D341Med (cell line): ENCODE measurements at places on chromosomes 12 and 14.

DNA sequence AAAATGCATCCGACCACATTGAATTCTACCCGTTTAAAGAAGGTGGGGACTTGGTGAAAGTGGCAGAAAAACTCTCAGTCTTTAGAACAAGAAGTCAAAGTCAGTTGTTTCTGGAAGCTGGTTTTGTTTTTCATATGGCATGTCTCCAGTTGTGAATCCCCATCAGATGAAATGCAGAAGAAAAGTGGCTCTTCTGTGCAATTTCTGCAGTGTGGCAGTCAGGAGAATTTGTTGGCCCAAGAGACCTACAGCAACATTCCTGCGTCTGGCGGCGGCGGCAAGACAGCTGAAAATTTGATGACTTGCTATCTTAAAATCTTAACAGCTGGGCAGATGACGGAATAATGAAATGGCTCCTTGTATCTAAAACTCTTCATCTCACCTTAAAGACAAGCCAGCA is 201.5 kb downstream of the FOXN3 start:
- DNase-seq, result no peak

DNA sequence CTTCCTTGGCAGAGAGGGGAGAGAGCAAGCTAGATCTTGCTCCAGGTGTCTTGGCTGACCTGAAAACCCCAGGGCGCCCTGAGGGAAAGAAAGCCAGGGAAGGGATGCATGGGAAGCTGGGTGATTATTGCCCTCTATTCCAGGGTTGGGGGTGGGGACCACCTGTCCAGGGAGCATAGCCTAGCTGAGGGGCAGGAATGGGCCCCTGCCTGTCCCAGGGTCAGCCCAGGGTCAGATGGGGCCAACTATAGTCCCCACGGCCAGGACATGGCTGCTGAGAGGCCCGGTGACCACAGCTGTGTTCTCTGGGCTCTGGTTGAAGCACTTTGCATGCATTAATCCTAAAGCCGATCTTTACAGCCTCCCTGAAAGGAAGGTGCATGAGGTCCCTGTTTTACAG is 30.1 kb upstream of the ZFP36L1 start:
- no peak for DNase-seq

GRCh38 chr14:90161129-90161528 is 95.2 kb upstream of the PSMC1 start:
- DNase-seq, result no peak

DNA sequence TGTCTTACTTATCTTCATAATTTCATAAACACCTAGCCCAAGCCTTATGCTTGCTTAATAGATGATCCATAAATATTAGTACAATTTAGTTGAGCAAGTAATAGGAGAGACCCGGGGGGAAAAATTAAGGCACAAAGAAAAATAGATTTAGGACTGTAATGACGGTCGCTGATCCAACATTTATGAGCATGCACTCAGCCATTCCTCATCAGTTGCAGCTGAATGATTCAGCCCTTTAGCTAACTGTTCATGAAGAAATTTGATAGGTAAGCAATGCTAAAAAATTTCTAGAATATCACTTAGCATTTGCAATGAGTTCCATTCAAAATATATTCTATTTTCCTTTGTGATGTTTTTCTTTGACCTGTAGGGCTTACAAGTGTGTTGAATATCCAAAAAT is 163.2 kb downstream of the PTPRO start:
- no peak for DNase-seq

GRCh38 chr12:110575326-110575725 is 7.8 kb downstream of the PPTC7 start:
- DNase-seq, result no peak
